ENCODE measurements at places on chromosomes 1 and 21. TPM values are rescaled to one million over a fixed set of nuclear protein-coding genes. Genes with fewer than 3 reads are reported as not detected.

The KRTAP13-2 gene
- not detected for total RNA-seq

The NTNG1 gene
- total RNA-seq = 2.4 TPM

The SPRR2A gene
- total RNA-seq = 1.3 TPM

The TNNT2 gene
- total RNA-seq = 2.0 TPM

The COL16A1 gene
- 87.7 TPM for total RNA-seq

The ARHGAP29 gene
- 7.9 TPM for total RNA-seq

Data from bronchial epithelial cell (primary cell).